ENCODE measurements at places on chromosomes 7 and 10.

- DNase-seq: no peak
Measured at GRCh38 chr7:108076156-108076555, 54.0 kb downstream of the LAMB4 start.

DNA sequence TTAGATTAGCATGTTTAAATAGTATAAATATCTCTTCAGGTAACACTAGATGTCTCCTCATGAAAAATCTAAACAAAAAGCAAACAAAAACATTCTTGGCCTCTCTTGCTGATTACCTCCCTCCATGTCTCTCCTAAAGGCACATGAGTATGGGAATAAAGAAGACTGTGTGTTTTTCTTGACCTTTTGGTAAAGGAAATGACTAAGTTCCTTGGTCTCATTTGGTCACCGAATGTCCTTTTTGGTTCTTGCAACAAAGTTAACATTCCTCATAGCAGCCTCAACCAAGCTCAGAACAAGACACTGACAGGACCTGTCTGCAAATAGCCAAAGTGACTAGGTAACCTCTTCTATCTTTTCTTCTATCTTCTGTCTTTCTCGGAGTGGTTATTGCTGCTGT is 35.5 kb downstream of the POM121L12 start:
- DNase-seq: no peak

GRCh38 chr10:98293550-98294269 is 25.7 kb upstream of the LOXL4 start:
- DNase-seq: no peak

DNA sequence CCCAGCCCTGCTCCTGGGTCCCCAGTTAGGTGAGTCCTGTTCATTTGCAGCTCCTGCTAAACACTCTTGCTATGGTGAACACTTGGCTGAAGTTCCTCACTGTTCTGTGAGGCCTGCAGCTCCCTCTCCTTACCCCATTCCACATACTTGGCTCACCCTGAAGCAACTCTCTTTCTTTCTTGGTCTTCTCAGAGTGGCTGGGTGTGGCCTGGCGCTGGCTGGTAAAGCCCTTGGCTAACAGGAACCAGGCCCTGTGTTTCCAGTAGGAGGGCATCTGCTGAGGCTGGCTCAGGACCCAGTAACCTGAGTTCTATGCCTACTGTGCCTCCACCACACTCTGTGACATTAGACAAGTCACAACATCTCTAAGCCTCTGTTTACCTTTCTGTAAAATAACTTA is 53.1 kb upstream of the COL13A1 start:
- DNase-seq: no peak

- no peak for DNase-seq
Measured at GRCh38 chr7:82012453-82012852, 242.6 kb upstream of the HGF start.

DNA sequence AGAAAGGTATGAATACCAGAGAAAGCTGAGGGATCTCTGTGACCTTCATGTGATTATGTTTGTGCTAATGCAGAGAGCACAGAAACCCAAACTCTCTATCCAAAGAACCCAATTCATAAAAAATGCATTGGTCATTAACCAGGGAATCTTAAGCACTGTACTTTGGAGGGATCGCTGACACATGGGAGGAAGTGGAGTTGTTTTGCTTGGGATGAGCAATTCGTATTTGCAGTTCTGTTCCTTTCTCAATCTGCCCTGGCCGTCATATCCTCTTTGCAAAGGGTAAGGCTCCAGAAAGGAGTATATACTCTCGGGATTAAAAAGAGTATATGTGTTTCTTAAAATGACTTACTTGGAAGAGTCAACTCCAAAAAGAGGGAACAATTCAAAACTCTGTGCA is 221.3 kb downstream of the POU6F2 start:
- DNase-seq: no peak

DNA sequence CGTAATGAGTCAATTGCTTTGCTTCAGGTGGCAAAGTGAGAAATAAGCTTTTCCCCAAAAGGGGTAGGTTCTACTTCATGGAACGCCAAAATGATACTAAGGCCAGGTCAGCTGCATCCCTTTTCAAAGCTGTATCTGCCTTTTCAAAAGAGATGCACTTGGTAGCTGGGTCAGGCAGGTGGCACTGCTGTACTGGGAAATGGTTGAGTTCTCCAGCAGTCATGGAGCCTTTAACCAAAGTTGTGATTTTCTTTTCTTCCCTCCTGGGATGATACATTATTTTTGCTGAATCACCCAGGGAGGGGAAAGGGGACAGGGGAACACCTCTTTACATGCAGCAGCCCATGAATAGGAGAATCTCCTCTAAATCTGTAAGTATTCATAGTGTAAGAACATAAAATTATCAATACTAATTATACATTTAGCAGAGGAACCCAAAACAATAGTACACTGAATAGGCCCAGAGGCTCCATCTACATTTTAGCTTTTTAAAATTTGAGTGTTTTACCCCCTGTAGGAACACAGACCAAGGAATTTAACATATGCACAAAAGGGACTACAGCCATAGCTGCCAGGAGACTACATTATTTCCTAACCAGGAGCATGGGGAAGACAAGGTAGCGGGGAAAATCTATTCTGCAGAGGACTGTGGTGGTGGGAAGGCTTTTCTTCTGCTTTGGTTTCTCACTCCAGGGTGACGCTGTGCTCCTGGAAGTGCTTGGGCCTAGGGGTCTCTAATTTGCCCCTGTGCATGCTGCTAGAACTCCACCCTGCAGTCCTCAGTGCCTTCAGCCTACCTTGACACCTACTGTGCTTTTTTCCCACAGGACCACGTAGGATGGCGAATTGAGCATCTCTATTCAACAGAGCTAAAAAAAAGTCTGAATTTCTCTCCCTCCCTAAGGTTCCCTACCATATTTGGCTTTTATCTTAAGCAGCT is 6.4 kb upstream of the GPR22 start:
- DNase-seq: peak; percentile 55

- DNase-seq: no peak
Measured at GRCh38 chr7:85685901-85686300, 499.0 kb upstream of the SEMA3D start.

DNA sequence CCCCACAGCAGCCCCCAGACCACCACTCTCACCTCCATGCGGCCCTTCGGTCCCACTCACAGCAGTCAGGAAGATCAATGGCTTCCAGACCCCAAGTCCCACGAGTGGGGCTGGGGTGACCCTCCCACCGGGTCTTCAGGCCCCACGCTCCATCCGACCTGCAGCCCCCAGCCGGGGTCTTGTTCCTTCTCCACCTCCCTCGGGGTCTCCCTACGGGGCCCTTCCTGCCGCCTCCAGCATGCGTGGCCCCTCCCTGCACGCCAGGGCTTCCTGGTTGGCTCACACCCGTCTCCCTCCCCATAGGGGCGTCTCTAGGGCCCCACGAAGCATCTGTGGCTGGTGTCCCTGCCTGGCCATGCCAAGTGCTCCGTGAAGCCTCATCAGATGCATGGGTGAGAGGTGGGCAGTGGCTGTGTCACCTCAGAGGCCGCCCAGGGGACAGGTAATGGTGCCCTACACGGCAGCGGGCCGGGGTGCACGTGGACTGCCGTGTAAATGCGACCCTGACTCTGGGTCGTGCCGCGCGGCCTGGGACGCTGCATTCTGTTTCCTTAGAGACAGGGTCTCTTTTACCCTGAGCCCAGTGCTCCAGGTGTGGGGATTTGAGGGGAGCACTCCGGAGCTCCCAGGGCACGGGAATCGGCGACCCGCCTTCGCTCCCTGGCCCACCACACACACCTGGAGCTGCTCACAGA is 19.9 kb downstream of the ADAP1 start:
- no peak for DNase-seq

GRCh38 chr10:56698506-56698905 is 337.4 kb upstream of the ZWINT start:
- DNase-seq: no peak

- DNase-seq: no peak
Measured at GRCh38 chr10:28139138-28139537, 140.3 kb upstream of the ODAD2 start.

- DNase-seq: no peak
Measured at GRCh38 chr7:50542132-50542531, 23.1 kb downstream of the DDC start.

GRCh38 chr7:33806298-33807154 is 98.8 kb upstream of the BMPER start:
- DNase-seq: no peak

DNA sequence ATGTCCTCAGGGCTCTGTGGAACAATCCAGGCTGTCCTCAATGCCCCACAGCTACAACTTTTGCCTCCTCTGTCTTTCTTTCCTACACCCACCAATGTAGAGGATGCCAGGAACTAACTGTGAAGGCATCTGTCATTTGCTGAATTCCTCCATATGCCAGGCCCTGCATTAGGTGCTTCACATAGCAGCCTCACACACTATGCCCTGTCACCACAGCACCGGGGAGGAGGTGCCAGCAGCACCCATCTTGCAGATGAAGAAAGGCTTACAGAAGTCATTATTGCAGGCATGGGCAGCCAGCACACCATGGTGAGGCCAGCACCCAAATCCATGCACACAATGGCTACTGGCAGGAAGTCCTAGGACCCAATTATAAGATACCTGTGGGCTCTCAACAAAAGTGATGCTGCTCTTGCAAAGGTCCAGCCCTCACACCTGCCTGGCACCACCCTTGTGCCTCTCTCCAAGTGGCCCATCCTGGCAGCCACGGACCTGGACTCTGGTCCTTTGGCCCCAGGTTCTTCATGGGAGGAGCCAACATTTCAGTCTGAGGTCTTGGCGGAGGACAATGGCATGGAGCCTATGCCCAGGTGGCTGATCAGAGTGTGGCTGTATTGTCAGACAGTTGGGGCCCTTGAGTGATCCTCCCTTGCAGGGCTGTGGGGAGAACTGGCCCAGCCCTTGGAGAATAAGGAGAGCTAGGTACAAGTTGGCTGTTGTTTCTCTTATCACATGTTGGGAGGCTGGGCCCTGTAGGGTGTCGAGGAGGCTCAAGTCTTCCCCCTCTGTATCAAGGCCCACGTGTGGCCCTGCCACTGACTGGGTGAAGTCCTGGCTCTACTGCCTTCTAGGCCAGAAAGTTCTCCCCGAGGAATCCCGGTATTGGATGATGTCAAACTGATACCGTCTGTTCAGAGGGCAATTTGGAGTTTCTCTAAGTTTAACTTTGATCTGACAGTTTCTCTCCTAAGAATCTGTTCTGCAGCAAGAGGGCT is 14.4 kb upstream of the MYL7 start:
- DNase-seq: no peak

GRCh38 chr10:31656851-31657433 is 271.7 kb downstream of the ARHGAP12 start:
- no peak for DNase-seq

DNA sequence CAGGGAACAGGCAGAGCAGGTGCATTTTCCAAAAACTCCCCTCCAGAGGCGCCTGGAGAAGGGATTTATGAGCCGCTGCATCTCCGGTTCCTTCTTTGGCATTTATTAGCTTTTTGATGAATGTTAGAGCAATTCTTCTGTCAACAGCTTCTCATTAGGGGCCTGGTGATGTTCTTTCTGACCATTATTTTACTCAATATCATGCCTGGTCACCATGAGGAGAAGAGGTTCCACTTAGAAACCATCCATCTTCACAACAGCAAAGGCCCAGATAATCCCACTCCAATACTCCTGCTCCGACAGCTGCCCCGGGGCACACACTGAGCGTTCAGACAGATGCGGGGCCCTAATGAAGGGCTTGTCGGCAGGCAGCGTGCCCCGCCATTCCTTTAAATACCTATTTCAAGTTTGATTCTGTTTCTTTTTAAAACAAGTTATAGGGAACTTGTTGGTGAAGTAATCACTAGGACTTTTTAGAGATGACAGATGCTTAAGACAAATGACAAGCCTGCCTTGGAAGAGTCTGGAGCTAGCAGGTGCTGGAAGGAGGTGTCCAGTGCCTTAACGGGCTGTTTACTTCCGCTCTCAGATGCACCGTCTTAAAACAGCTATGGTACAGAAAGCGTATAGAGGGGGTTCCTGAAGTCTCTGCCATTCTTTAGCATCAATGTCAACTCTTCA is 31.7 kb downstream of the ECHDC3 start:
- DNase-seq: no peak

- peak; percentile 45 for DNase-seq
Measured at GRCh38 chr10:96720422-96721206, at the start of gene PIK3AP1. Gene PIK3AP1 (minus strand): TSS chr10:96720514. CDS start chr10:96720394, 120 bp downstream.

DNA sequence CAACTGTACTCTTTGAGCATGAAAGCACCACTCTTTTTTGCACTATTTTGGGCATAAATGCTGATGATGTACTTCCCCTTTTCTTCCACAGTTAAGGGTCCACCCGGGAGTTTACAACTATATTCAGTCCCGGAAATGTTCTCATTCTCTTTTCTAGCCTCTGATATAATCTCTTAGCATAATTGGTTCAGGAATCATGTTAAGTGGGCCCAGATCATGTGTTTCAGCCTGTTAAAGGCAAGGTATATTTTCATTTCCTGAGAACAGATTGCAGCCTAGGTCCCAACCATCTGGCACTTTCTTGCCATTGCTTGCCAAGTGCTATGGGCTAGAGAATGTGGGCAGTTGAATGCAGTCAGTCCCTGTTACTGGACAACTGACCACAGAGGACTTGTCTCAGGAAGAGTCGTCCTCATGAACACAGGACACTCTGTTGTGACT is 111.4 kb upstream of the GLCCI1 start:
- no peak for DNase-seq

GRCh38 chr7:20993693-20994092 is 207.0 kb upstream of the SP8 start:
- no peak for DNase-seq

- DNase-seq: no peak
Measured at GRCh38 chr7:81903115-81903514, 133.3 kb upstream of the HGF start.

DNA sequence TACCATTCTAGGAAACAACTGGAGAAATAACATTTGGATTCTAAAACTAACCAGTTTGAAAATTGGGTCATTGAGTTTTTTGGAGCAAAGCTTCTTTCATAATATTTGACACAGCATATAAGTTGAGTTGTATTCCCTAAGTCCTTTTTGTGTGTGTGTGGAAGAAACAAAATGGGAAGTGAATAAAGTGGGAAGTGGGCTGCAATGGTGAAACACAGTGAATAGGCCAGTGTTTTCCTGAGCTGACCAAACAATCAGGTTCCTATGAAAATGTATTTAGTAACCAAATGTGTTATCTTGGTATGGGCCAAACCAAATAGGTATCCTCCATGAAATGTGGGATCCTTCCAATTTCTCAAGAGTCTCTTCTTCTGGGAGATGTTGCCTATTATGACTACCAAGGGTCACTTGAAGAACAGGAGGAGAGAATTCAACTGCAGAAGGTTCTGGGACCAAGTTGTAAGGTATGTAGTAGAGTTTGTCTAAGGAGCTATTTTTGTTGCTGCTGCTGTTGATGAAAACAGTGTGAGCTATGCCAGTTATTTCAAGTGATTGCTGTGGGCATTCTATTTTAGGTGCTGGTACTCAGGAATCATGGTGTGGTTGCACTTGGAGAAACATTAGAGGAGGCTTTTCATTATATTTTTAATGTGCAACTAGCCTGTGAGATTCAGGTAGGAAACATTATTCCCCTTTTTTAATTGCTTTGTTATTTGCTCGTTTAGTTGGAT is 88.3 kb upstream of the MXI1 start:
- no peak for DNase-seq

DNA sequence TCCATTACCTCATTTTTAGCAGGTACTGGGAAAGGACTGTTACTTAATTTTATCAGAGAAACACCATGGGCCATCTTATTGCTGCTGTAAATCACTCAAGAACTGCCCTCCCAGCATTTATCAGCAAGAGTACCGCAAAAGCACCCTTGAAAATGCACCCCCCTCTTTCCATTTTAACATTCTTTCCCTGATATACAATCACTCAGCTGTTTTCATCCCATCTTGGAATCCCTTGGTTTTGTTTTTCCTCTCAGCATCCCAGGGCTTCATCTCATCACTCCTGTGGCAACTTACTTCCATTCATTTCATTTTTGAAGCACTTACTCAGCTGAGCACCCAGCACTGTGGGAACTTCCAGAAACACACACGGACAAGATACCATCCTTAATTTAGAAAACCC is 36.5 kb downstream of the RAPGEF5 start:
- no peak for DNase-seq

Data from DMS153 (cell line).